ENCODE measurements at places on chromosomes 7 and 10.

DNA sequence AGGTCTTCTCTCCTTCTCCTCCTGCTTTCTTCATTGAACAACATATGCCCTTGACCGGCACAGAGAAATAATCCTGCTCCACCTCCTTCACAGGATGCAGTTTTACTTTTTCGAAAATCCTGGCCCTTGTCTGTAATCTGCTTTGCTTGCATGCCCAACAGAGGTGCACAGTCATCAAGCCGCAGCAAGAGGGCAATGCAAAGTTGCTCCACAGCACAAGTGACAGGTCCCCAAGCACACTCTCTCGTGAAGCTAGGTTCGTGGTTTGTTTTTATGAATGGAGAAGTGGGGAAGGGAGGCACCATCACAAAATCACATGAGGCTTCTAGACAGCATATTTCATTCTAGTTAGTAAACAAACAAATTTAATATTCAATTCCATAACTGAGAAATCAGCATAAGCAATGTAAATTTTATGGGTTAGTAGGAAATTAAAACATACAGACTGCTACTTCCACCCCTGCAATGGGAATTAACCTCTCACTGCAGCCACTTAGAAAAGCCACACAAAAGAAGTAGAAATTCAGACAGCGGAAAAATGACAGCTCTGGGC lies 178.8 kb downstream of the TPK1 start:
- no peak for DNase-seq

GRCh38 chr7:152664636-152665035 lies 11.3 kb downstream of the XRCC2 start:
- DNase-seq: no peak

- no peak for DNase-seq
Observed at GRCh38 chr7:90701021-90701420, 104.9 kb downstream of the CDK14 start.

- no peak for DNase-seq
Observed at GRCh38 chr7:99090771-99091542, 53.0 kb downstream of the SMURF1 start.

GRCh38 chr10:27857616-27858015 lies 112.0 kb upstream of the MKX start:
- DNase-seq: no peak

DNA sequence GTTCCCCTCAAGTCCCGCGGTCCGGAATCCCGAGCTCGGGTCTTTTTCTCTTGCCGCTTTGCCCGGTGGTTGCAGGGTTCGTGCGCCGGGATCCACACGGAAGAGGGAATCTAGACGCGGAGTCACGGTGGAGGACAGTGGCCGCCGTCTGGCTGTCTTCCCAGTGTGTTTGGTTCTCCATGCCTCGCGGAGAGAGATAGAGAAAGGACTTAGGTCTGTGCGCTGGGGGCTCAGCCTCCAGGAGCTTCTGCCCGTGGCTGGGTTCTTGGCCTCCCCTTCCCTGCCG lies 1.6 kb downstream of the FFAR4 start:
- DNase-seq: no peak

GRCh38 chr7:28488061-28488791 lies 75.9 kb downstream of the CREB5 start:
- no peak for DNase-seq

DNA sequence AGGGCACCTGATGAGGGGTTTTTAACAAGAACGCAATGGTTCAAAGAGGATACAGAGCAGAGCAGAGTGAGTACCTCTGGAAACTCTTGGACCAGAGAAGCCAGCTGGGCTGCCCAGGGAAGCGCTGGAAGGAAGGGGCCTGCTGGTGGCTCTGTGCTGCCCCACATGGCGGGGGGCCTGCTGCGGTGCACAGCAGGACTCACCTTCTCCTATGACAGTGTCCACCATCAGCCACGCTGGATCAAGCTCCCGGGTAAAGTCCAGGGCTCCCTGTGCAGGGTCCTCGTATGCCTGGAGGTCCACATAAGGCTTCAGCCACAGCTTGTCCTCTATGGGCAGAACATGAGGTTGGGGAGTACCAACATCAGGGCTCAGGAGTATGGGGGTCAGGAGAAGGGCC lies 12.5 kb downstream of the EPHA1 start:
- DNase-seq: no peak

- DNase-seq: no peak
Observed at GRCh38 chr7:121515229-121515628, 119.1 kb upstream of the FAM3C start.

DNA sequence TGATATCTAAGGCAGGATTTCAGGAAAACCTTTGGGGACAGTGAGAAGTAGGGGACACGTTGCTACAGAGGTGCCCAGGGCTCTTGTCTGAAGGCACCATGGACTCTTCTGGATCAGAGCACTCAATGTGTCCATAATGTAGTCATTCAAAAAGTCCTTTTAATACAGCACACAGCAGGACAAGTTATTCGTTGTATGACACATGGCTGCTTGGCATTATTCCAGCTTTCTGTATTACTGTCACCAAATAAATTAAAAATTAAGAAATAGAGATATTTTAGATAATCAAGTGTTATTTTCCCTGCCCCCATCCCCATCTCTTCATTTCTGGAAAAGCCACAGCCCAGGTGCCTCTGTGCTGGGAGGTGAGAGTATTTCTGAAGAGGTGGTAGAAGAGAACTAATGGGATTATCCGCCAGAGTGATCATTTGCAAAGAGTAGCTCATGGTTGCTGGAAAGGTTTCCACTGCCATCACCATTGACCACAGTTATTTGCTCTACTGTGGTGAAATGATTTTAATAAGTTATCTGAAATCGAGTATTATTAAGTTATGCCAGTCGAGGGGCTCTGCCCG lies 83.0 kb downstream of the CXCL12 start:
- DNase-seq: no peak

- DNase-seq: no peak
Observed at GRCh38 chr7:132547821-132548220, 28.4 kb downstream of the PLXNA4 start.

DNA sequence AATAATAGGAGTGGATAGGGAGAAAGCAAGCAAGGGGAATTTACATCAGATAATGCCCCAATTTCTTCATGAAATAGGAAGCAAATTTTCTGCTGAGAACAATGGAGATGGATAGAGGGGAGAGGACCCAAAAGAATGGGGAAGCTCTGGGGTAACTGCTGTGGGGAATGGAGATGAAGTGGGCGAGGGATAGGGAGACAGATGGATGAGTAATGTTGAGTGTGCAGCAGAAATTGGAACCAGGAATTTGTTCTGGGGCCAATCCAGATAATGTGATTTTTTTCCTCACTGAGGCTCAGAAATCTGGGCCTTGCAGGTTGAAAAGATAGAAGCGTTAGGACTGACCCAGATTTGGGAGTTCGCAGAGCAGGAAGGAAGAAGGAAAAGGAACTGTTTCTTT lies 24.5 kb upstream of the MRC1 start:
- DNase-seq: no peak

GRCh38 chr7:66164356-66164755 lies 40.8 kb upstream of the TPST1 start:
- DNase-seq: no peak

DNA sequence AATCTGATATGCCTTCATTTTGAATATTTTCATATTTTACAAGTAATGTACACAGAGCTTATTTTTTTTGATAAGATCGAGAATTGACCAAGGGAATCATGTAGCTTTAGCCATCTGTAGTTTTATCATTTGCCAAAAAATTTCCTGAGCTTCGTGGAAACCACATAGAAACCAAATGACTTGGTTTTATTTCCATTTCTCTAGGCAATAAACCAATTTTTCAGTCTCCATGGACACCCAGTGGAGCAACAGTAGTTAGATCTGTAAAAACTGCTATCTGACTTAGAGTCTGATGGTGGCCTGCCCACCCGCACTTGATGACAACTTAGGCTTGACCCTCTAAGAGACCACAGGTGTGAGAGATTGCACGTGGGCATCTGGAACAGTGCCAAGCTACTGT lies 127.8 kb upstream of the CDK6 start:
- no peak for DNase-seq

DNA sequence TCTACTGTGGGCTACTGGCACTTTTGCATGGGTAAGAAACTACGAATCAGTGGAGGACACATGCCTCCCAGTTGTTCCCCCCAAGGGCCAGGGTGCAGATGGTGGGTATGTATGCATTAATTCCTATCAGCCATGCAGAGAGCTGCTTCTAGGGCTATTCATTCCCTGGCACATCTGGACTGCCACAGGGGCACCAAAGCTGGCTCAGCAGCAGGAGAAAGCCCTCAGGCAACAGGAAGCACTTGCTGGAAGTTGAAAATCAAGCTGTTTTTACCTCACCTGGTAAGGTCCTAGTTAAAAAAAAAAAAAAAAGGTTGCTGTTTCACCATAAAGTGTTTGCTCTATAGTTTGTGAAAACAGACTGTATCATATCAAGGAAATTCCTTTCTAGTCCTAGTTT lies 1342.6 kb downstream of the REEP3 start:
- no peak for DNase-seq

- DNase-seq: no peak
Observed at GRCh38 chr10:95321554-95322301, 30.9 kb upstream of the PDLIM1 start.

GRCh38 chr10:82778908-82779307 lies 903.9 kb downstream of the NRG3 start:
- no peak for DNase-seq

DNA sequence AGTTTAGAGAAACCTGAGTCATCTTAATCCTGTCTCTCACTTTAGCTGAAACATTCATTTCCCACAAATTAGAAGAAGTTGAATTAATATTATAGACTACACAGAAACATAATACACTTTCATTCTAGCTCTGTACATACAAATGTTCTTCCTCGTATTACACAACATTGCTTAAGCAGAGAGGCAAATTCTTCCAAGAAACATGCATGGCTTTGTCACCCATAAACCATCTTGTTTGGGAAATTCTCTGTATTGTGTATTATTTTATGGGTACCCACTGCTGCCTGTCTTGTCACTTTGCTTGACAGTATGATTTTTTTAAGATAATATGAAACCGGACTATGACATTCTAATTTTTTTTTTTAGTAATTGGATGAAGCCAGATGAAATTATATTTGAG lies 104.0 kb downstream of the SRI start:
- no peak for DNase-seq

DNA sequence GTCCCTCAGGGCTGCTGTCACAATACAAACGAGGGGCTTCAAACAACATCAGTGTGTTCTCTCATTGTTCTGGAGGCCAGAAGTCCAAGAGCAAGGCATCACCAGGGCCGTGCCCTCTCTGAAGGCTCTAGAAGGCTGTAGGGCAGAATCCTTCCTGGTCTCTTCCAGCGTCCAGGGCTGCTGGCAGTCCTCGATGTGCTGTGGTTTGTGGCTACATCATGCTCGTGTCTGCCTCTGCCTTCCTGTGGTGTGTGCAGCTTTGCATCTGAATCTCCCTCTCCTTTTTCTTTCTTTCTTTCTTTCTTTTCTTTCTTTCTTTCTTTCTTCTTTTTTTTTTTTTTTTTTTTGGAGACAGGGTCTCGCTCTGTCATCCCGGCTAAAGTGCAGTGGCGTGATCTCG lies 103.5 kb downstream of the INSYN2A start:
- DNase-seq: no peak

- DNase-seq: no peak
Observed at GRCh38 chr10:131166486-131166885, 145.0 kb downstream of the TCERG1L start.

GRCh38 chr7:3805151-3805550 lies 504.1 kb downstream of the SDK1 start:
- DNase-seq: no peak

GRCh38 chr7:29386196-29386765 lies 177.4 kb upstream of the PRR15 start:
- no peak for DNase-seq

DNA sequence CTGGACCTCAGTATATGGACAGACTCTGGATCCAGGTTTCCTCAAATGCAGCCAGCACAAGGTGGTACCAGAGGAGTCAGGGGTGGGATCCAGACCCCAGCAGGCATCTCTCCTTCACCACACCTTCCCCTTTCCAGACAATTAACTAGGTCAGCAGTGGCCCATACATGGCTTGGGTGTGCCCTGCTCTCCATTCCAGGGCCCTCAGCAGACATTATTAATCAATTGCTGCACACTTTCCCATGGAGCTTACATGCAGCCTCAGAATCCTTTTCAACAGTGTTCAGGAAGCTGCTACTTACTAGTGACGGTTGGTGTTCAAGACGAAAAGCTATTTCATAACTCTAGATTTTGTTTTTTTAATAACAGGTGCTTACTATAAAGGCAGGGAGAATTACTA lies 6.0 kb downstream of the COL13A1 start:
- no peak for DNase-seq

- DNase-seq: no peak
Observed at GRCh38 chr7:108102671-108103312, 27.4 kb downstream of the LAMB4 start.

DNA sequence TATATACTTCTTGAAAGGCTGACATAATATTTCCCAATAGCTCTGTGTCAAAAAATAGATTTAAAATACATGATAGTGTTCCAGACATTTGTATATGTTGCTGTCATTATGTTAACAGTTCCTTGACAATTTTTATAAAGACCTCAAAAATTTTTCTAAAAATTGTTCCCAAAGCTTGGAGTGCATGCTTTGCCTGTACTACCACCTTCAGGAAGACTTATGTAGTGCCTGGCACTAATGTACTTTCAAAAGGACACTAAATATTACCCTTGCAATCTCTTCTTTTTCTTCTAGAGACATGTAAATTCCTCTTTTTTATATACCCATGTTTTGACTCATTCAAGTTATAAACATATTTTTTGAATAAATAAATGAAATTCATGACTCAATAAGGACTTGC lies 48.0 kb upstream of the SP8 start:
- no peak for DNase-seq

DNA sequence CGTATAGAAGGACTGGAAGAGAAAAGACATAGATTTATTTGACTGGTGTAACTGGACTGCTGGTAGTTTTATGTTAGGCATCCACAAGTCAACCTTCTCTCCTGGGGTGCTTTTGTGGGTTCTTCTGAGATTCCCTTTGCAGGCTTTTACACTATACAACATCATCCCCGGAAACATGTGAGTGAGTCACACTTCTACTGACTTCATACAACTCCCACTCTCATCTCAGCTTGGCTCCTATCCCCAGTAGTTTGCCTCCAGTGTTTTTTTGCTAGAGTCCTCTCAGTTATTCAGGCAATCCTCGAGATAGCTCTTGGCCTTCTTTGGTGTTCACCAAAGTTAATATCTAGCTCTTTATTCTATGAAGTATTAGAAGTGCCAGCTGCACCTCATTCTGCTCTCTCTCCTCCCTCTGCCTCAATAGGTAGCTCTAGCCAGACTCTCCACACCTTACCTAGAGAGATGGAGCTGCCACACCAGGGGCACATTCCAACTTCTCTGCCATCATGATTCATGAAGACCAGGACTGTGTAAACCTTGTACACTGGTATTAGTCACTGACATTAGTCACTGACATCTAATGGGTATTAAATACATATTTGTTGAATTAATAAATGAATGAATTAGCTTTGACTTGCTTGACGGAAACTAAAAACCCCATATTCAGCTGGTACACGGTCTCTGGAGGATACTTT lies 281.9 kb downstream of the PPP1R3A start:
- no peak for DNase-seq

- DNase-seq: no peak
Observed at GRCh38 chr7:1240517-1241257, 8.0 kb downstream of the UNCX start.

All from stimulated activated CD8-positive, alpha-beta memory T cell treated with anti-CD3 and anti-CD28 coated beads, Interleukin-4, amount 100 ng/mL, for 1 hour (primary cell).